ENCODE measurements at places on chromosomes 7 and 10.

DNA sequence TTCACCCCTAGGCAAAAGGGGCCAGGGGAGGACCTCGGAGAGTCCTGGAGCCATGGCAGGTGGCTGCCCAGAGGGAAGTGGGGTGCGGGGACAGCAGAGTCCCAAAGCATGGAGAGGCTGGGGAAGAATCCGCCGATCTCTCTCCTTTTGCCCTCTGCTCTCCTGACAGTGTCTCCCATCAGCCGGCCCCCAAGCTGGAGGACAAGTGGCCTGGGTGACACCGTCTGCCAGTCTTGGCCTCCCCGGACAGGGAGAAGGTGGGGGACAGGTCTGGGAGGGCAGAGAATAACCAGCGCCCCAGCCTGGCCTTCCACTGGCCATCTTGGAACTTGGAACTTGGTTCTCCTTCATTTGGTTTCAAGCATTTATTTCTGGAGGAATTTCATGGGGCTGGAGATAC, 77.9 kb downstream of the CAMK1D start:
- DNase-seq = no peak

DNA sequence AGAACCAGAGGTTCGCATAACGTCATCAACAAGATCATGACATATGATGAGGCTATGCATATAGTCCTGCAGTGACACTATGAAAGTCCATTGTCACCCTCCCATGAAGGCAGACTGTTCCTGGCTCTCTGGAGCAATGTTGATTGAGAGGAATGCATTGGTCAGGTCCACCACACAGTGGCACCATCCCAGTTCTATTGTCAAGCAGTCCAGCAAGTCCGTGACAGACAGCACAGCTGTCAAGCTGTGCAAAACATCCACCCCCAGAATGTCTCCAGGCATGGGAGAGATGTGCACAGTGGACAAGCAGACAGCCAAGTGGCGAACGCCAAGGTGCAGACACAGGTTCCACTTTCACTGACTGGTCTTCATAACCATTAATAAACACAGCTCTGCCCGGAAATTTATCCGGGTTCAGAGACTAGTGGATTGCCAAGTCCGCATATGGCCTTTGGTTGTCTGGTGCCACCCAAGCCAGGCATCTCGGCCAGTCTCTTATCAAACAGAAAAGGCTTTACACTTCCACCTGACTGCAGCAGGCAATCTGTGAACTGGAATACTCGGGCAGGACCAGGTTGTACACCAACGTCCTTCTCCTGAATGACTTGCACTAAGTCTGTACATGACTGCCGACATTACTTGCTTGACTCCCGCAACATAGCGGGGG, 7.2 kb downstream of the RNF133 start:
- no peak for DNase-seq

- no peak for DNase-seq
Observed at GRCh38 chr7:132218876-132219275, 357.4 kb downstream of the PLXNA4 start.

GRCh38 chr10:104328896-104329710, 9.2 kb downstream of the ITPRIP start:
- no peak for DNase-seq

DNA sequence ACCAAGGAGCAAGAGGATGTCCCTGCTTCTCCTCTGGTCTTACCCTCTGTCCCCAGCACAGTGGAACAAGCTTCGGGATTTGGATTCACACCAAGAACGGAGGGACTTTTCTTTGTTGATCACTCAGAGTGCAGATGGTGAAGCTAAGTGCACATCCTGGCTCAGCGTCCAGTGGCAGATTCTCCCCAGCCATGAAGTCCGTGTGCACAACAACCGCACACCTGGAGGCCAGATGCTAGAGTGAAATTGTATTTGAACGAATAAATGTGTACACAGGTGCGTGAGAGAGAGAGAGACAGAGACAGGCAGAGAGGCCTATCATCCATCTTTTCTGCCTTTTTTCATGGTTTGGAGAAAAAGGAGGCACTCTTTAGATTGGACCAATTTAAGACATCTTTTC, 31.5 kb downstream of the ASB13 start:
- DNase-seq = no peak

DNA sequence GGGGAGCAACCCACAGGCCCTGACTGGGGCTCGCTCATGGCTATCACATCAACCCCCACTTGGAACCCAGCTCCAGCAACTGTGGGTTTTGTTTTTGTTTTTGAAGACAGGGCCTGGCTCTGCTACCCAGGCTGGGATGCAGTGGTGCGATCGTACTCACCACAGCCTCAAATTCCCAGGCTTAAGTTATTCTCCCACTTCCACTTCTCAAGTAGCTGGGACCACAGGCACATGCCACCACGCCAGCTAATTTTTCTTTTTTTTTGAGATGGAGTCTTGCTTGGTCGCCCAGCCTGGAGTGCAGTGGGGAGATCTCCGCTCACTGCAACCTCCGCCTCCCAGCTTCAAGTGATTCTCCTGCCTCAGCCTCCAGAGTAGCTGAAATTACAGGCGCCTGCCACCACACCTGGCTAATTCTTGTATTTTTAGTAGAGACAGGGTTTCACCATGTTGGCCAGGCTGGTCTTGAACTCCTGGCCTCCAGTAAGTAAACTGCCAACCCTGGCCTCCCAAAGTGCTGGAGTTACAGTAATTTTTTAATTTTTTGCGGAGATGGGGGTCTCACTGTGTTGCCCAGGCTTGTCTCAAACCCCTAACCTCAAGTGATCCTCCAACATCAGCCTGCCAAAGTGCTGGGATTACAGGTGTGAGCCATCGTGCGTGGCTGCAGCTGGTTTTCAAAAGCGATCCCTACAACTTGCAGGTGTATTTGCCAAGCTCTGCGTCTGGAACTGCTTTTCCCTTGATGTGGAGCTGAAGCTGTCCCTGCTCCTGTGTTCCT, 228.7 kb downstream of the SKIDA1 start:
- DNase-seq = no peak

GRCh38 chr7:116166156-116166555, 44.2 kb upstream of the TES start:
- DNase-seq = no peak

GRCh38 chr7:20374399-20374798, 43.7 kb downstream of the ITGB8 start:
- no peak for DNase-seq

DNA sequence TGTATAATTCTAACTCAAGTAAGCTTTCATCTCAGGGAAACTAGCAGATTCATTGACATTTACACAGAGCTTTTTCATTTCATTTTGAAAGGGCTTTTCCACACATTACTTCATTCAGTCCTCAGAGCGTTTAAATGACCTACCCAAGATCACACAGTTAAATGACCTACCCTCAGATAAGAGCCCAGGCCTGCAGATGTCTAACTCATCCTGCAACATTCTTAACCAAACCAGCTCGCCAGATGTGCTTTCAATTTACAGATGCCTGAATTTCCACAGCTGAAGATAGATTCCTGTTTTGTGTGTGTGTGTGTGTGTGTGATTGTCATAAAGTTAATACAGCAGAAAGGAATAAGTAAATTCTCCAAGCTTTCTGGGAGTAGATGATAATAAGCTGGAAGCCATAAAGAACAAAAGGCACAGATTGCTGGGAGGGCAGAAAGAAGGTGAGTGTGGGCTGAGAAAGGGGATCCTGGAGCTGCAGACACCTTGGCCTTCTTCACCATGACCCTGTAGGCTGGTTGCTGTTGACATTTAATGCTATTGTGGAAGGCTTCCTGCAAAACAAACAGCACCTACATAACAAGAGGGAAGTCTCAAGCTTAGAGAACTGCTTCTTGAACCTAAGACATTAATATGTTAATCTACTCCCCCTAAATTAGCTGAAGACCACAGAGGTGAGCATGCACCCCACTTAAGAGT, 489.7 kb upstream of the CELF2 start:
- no peak for DNase-seq

Data from NCI-H1930 (cell line).